ENCODE measurements at places on chromosomes 12 and 14.

DNA sequence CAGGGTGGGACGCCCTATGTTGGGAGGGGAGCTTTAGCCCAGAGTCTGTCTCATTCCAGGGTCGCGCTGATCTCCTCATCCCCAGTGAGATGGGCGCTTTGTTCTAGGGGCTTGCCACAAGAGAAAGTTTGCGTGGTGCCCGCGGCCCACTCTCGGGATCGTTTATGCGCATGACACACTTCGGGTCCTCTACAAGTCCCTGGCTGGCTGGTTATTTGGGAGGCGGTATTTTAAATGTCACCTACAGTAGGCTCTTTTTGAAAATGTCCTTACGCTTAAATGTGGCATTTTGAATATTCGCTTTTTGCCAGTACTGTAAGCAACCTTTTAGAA is 541 bp downstream of the GOLT1B start:
- DNase-seq, result peak; percentile 36

- no peak for DNase-seq
Observed at GRCh38 chr12:117889098-117889497, 79.7 kb downstream of the KSR2 start.

GRCh38 chr12:75553836-75554555 is 42.6 kb upstream of the KRR1 start:
- DNase-seq, result no peak

- no peak for DNase-seq
Observed at GRCh38 chr12:27505109-27505508, 18.9 kb upstream of the PPFIBP1 start.

- no peak for DNase-seq
Observed at GRCh38 chr12:95114766-95115405, 41.5 kb upstream of the NR2C1 start.

- DNase-seq, result no peak
Observed at GRCh38 chr12:52848661-52849255, at the start of gene KRT78. Gene KRT78, minus strand, starts transcription at chr12:52848994. Its CDS starts 64 bp downstream, at chr12:52848930.

- DNase-seq, result no peak
Observed at GRCh38 chr12:90074086-90074485, 365.4 kb upstream of the ATP2B1 start.

GRCh38 chr14:105665951-105666277 is 139.5 kb downstream of the TMEM121 start:
- DNase-seq, result no peak

DNA sequence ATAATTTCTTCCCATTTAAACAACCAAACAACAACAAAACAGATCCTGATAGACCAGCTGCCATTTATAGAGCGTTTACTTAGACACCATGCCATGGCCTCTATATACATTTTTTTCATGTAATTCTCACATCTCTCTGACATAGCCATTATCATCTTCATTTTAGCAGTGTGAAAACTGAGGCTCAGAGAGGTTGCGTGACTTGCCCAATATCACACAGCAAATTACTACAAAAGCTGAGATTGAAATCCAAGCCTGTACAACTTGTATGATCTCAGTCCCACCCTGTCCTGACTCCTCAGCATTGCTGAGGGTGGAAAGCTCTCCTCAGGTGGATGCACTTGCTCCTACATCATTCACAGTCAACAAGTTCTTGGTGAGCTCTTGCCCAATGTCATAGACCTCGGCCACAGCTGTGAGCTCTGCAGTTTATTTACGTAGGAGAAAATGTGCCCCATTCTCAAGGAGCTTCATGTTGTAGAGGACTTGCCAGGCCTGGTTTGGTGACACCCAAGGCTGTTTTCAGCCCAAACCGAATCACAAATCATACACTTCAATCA is 55.5 kb downstream of the CRACR2A start:
- DNase-seq, result no peak

- DNase-seq, result no peak
Observed at GRCh38 chr12:101700299-101700820, 2.9 kb downstream of the CHPT1 start.

GRCh38 chr14:94738751-94739150 is 31.2 kb downstream of the GSC start:
- no peak for DNase-seq

DNA sequence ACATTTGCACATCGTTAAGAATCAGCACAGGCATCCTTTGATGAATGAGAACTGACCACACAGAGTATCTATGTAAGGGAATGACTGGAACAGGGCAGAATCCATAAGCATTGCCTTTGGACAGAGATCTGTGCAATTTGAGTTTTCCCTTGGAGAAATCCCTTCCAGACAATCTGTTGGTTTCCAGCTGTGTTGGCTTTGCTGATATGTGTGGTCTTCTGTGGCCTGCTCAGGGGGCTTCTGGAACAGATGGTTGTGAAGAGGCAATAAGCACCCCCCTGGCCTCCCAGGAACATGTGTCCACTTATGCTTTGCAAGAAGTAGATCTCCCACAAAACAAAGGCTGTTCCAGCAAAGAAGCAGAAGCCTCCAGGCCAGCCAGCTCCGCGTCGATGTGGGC is 111.4 kb upstream of the TMEM132C start:
- DNase-seq, result no peak

GRCh38 chr12:20798554-20798953 is 12.0 kb upstream of the SLCO1B3 start:
- no peak for DNase-seq

DNA sequence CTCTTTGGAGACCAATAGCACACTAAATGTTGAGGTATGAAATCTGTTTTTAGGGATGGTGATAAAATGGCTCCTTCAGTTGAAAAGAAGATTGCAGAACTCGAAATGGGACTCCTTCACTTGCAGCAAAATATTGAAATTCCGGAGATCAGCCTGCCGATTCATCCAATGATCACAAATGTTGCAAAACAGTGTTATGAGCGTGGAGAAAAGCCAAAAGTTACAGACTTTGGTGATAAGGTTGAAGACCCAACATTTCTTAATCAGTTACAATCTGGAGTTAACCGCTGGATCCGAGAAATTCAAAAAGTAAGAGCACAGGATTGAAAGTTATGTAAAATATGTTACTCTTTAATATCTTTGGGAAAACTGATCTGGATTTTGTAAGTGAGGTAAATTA is 15.3 kb downstream of the DYNC1H1 start:
- DNase-seq, result no peak

GRCh38 chr12:52277486-52278245 is 3.2 kb downstream of the KRT86 start:
- no peak for DNase-seq

- DNase-seq, result peak; percentile 90
Observed at GRCh38 chr14:105090493-105091053, 25.3 kb upstream of the GPR132 start.

DNA sequence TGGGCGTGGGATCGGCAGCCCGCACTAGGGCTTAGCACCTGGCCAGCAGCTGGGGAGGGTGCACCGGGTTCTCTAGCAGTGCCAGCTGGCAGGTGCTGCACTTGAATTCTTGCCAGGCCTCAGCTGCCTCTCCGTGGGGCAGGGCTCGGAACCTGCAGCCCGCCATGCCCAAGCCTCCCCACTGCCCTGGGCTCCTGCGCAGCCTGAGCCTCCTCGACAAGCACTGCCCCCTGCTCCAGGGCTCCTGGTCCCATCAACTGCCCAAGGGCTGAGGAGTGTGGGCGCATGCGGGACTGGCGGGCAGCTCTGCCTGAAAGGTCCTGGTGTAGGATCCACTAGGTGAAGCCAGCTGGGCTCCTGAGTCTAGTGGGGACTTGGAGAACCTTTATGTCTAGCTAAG is 30.6 kb upstream of the SDR39U1 start:
- DNase-seq, result no peak

DNA sequence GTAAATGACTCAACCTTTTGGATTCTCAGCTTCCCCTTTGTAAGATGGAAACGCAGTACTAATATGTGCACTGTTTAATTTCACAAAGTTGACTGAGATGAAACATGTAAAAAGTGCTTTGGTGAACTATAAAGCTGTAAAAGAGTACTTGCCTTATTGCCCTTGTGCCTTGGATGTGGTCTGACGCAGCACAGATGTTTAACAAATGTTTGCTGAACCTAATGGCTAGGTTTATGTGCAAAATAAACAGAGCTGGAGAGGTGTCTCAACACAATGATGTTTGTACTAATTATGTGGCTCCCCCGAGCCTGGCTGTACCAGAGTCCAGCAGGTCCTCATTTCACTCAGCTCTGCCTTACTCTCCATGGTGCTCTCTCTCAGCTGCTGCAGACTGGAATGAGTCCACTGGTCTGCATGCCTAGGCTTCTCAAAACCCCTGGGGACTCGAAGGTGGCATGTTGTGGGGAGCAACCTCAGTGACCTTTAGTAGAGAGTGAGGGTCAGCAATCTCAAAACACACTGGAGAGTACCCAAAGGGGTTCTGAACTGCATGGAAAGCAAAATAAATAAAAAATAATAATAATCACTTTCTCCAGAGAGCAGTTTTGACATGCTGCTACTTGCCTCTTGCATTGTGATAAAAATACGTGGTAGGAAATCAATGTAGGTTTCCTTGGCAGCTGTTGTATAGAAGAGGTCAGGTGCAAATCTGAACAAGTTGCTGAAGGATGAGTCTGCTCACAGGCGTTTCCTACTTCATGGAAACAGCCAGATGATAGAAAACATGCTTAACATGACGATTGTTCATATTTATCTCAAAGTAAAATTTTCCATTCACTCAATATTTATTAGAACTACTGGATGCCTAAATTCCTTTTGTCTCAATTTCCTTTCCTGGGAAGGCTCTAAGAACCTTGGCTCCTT is 8.5 kb upstream of the AMIGO2 start:
- no peak for DNase-seq

GRCh38 chr12:19925841-19926240 is 442.5 kb upstream of the PDE3A start:
- DNase-seq, result no peak

DNA sequence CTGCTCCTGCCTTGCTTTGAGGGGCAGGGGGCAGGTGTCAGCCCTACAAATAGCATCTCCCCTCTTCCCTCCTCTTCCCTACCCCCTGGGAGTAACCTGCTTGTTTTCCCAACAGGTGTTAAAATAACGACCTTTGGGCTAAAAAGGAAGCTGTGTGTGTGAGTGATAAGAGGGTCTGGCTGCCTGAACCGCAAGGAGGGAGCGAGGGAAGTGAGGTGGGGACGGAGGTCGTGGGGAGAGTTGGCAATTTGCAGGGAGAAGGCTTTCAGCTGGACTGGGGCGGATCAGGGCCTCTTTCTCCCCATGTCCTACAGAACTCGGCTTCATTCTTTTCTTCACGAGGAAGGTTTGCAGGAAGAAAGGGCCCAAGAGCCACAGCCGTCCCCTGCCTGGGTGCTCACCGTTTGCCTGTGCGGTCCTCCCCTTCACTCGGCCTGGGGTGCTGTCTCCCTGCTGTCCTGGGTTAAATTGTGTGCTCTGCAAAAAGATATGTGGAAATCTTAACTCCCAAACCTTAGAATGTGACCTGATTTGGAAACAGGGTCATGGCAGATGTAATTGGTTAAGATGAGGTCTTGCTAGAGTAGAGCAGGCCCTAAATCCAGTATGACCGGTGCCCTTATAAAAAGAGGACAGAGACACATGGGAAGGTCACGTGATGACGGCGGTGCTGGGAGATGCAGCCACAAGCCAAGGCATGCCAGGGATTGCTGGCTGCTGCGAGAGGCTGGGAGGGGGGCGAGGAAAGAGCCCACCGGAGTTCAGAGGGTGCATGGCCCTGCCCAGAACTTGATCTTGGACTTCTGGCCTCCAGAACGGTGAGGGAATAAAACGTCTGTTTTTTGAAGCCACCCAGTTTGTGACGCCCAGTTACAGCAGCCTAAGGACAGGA is 38.7 kb upstream of the NCOR2 start:
- DNase-seq, result no peak

DNA sequence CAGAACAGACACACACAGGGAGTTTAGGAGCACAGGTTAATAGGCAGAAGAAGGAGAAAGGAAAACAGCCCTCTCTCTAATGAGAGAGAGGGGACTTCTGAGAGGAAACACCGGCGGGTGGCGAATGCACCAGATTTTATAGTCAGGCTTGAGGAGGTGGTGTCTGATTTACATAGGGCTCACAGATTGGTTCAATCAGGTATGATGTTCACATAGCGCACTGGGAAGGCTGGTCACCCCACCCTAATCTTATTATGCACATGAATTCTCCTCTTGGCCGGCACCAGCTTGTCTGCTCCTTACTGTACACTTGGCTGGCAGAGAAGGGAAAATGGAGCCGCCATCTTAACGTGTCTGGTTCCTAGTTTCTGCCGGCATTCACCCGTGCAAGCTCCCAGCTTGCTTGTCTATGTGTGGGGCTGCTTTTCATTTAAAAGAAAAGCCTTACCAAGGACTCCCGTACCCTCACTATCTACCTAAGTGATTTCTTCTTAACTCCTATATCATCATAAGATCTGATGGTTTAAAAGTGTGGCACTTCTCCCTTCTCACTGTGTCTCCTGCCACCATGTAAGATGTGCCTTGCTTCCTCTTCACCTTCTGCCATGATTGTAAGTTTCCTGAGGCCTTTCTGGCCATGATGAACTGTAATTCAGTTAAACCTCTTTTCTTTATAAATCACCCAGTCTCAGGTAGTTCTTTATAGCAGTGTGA is 15.1 kb downstream of the BCAT1 start:
- DNase-seq, result no peak

DNA sequence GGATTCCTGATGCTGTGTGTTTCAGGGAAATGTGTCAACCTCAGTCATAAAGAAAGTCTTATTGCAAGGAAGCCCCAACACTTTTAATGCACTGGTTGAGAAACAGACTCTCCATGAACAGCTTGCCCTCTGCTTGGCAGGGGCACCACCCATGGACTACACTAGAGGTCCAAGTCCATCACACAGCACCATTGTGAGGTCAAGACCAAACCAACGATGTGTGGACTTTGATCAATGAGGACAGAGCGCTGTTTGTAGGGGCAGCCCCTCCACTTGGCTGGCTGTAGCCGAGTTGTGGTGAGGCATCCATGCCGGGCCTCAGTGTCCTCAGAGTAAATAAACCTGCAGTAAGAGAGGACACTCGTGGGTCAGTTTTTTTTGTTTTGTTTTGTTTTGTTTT is 29.8 kb downstream of the ZFYVE21 start:
- no peak for DNase-seq

DNA sequence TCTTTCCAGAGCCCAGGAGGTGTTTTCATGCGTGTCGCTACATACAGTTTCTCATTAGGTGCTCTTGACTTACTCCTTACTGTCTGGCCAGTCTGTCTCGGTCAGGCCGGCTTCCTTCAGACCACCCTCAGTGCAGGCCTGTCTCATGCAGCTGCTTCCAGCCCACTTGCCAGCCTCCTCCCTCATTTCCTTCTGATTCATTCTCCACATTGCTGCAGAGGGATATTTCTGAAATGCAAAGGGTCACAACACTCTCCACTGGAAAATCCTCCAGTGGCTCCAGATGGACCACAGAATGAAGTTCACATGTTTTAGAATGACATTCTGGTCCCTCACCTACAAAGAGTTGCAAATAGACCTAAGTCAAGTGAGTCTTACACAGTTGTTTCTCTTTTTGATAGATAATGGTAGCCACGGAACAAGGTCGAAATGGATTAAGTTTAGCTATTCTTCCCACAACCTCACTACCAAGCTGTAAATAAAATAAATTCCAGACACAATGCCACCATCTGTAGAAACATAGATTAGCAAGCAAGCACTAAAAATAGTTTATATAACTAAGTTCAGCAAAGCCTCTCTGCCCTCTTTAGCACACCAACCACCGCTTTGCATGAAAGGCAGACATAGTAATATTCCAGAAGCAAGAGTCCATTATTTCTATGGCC is 146.9 kb downstream of the ESR2 start:
- no peak for DNase-seq
